Fibroblast of the aortic adventitia (primary cell): ENCODE measurements at places on chromosomes 2 and 18. TPM values are rescaled to one million over a fixed set of nuclear protein-coding genes. Genes with fewer than 3 reads are reported as not detected.
A peak's percentile ranks its signal among the peaks of the same experiment; 100 is the strongest.

Gene MC4R
- not detected in 2 replicates for total RNA-seq

DNA sequence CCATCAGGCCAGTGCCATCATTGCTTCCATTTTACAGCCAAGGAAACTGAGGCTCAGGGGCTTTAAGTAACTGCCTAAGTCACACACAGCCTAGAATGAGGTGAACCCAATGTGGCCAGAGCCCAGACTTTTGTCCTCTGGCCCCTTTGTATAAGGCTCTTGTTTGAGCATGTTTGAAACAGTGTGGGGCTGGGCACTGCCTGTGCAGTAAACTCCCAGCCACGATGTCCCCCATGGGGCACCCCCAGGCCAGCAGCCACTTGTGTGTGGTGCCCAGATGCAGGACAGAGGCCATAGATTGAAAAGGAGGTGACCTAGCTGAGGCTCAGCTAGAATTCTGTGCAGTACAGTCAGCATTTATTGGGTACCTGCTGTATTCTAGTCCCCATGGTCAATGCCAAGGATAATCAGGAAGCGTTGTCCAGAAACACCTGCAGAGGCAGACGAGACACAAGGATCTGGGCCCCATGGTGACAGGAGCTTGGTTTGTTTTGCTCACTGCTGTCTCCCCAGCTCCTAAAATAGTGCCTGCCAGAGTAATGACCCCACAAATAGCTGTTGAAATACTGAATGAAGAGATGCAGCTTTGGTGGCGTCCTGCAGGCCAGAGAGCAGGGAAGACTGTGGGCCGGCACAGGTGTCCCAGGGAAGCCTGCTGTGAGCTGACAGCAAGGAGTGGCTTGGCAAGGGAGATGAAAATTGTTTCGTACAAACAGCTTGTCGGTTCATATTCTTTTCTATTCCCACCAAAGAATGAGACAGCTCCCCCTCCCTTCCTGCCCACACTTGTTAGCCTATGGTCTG, 160.7 kb downstream of the LDLRAD4 start:
- DNase-seq, result no peak

DNA sequence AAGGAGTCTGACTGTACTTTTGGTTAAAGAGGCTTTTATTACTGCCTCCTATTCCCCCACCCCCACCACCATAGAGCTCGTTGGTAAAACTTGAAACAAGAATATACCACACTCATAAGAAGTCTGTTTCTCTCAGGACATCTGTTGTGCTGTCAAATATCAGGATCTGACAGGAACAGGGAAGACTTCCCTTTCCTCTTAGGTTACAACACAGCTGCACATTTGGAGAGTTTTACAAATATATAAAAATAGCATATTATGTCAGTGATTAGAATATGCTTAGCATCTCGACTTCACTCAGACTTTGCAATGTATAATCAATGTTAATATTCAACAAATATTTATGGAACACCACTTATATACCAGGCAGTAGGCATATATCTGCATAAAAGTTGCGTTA, 439.6 kb upstream of the REG3G start:
- no peak for DNase-seq

Gene EPHA4
- 13.9 and 26.7 TPM in 2 replicates for total RNA-seq

DNA sequence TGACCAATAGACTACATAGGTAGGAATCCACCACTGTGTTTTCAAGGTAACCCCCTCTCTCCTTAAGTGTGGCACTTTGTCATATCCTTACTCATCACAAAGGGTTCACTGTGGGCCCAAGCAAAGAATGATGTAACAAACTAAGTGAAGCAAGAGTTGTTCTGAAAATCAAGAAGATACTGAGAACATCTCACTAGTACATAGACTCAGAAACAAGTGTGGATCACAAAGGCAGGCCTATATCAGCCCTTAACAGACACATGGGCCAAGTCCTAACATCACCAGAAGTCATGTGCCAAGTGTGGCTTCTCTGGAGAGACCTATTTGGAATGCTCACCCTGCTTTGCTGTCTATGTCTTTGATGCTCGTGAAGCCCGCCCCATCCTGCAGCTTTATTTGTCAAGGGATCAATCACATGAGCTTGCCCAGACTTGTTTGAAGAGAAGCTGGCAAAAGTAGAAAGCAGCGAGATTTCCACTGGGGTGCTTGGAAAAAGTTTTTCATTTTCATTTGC, 131.2 kb upstream of the TTC39C start:
- no peak for DNase-seq

DNA sequence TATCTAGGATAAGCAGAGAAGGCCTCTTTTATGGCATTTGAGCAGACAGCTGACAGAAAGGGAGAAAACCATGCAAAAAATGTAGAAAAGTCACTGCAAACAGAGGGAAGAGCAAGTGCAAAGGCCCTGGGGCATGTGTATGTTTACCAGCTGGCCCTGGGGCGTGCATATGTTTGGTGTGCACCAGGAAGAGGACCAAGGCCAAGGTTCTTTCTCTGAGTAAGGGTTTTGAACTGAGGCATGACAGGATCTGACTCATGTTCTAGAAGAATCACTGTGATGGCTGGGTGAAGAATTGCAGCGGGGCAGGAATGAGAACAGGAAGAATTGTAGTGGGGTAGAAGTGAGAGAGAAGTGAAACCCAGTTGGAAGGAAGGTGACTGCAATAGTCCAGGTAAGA, 69.6 kb downstream of the STEAP3 start:
- DNase-seq, result no peak

DNA sequence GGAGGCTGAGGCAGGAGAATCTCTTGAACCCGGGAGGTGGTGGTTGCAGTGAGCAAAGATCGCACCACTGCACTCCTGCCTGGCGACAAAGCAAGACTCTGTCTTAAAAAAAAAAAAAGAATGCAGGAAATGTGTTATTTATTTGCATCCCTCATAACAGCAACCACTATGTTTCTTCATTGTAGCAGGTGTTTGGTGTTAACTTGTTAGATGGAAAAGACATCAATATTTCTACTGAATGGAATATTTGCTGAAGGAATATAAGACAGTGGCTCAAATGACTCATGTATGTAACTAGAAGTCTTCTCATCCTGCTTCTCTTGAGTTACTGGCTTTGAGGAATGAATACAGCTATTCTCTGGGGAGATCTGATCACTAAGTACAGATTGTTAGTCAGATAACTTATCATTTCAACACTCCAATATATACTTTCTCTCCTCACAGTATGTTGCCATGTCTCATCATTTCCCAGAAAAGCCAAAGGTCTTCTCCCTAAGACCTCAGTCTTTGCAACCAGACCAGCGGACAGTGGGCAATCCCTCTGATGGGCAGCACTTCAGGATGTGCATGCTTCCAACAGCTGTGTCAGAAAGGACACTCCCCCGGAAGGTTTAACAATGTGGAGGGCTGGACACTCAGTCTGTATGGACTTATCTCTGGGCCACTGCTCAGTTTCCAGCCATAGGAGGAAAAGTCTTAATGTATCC, 104.4 kb upstream of the STK17B start:
- peak; percentile 46 for DNase-seq

Gene DYNAP
- not detected in 2 replicates for total RNA-seq
